ENCODE measurements at places on chromosomes 6 and 20.

DNA sequence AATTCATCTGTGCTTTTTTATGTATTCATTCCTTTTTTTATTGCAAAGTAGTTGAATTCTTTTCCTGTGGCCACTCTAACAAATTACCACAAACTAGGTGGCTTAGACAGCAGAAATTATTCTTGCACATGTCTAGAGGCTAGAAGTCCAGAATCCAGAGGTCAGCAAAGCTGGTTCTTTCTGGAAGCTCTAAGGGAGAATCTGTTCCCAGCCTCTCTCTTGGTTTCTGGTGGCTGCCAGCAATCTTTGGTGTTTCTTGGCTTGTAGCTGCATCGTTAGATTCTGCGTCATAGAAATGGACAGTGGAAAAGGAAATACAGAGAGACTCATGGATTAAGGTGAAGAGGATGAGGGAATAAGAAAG lies 39.3 kb downstream of the GSTA2 start:
- no peak for DNase-seq

DNA sequence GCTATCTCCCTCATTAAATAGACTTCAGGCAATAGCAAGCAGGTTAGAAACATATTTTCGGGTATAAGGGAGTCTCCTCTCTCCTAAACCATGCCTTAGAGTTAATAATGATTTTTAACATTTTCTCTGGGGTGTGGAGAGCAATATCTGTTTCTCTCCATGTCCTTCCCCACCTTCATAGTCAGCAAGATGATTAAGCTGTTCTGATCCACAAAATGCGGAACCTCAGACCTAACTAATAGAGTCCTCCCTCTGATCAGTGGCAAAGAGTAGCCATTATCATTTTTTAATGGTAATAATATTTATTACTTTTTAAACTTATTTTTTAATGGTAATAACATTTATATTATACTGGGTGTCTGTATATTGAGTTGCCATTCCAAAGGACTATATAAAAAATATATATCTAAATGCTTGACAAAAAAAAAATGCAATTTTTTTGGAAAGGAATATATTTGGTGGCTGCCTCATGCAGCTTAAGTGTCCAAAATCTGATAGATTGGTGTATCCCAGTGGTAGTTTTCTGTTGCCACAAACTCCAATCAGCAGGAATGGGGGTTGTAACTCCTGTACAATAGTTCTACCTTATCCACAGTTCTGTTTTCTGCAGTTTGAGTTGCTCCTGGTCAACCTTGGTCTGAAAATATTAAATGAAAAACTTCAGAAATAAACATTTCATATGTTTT lies 14.0 kb upstream of the BTN3A2 start:
- no peak for DNase-seq

- DNase-seq, result no peak
Observed at GRCh38 chr20:44543358-44543757, 21.5 kb upstream of the SERINC3 start.

- DNase-seq, result no peak
Observed at GRCh38 chr20:40809361-40809760, 120.3 kb upstream of the MAFB start.

GRCh38 chr6:112906726-112907125 lies 559.6 kb downstream of the RFPL4B start:
- DNase-seq, result no peak

DNA sequence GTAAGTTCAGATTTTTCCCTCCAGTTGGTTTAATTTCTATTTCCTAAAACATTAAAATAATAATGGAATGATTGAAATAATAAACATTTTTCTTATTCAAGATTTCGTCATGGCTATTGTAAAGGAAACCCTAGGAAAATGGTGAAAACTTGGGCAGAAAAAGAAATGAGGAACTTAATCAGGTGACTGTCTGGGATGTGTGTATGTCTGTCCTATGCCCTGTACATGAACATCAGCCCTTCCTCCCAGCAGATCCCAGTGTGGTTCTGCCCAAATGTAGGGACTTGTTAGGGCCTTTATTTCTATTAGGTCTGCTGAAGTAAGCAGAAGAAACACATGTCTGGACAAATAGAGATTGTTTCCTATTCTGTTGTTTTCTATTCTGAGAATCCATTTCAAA lies 13.1 kb downstream of the RIOK1 start:
- no peak for DNase-seq

DNA sequence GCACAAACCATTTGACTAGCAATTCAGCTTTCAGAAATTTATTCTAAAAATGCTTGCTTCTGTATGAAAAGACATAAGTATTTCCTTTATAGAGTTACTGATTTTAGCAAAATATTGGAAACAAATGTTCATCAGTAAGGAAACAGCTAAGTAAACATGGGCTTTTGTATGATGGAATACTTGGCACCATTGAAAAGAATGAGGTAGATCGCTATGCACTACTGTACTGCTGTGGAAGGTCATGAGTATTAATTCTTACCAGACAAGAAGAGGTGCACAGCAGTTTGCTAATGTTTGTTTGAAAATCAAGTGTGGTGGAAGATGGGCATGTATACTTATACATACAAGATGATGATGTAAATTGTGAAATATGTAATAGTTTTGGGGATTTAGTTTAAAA lies 73.0 kb downstream of the FARS2 start:
- DNase-seq, result no peak

- no peak for DNase-seq
Observed at GRCh38 chr20:40750541-40751035, 61.6 kb upstream of the MAFB start.

- DNase-seq, result no peak
Observed at GRCh38 chr6:6583836-6584235, 4.7 kb upstream of the LY86 start.
